ENCODE measurements at places on chromosomes 7 and 10.
A peak's percentile ranks its signal among the peaks of the same experiment; 100 is the strongest.

GRCh38 chr7:75979759-75980429 is 14.5 kb downstream of the TMEM120A start:
- no peak for DNase-seq

- DNase-seq: no peak
Observed at GRCh38 chr10:5737352-5737751, 52.7 kb downstream of the TASOR2 start.

GRCh38 chr7:32250471-32251260 is 180.5 kb upstream of the PDE1C start:
- no peak for DNase-seq

DNA sequence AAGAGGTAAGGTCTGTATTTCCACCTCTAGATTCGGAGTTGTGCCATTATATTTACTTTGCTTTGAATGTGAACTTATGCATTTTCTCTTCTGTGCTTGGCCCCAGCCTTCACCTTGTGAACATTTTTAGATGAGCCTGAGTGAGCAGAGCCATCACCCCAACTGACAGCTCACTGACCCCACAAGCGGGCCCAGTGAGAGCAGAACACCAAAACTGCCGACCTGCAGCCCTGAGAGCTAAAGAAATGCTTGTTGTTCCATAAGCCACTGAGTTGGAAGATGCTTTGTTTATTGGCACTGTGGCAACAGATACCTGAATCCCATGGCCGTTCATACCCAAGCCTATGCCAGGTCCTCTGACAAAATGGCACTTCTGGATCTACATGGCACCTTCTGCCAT is 37.8 kb downstream of the C10orf90 start:
- no peak for DNase-seq

- no peak for DNase-seq
Observed at GRCh38 chr7:73358590-73359275, 30.8 kb downstream of the FKBP6 start.

- DNase-seq: no peak
Observed at GRCh38 chr7:44247868-44248651, 47.3 kb downstream of the YKT6 start.

- no peak for DNase-seq
Observed at GRCh38 chr7:26633557-26633956, 230.8 kb downstream of the SKAP2 start.

GRCh38 chr7:24917510-24918239 is 62.3 kb downstream of the OSBPL3 start:
- no peak for DNase-seq

GRCh38 chr10:6593241-6593671 is 13.2 kb upstream of the PRKCQ start:
- DNase-seq: no peak

- no peak for DNase-seq
Observed at GRCh38 chr10:5685764-5686240, 1.2 kb downstream of the TASOR2 start.

GRCh38 chr10:43421519-43421918 is 12.5 kb upstream of the HNRNPF start:
- no peak for DNase-seq

GRCh38 chr7:29146888-29147609 is 712 bp upstream of the CPVL start:
- no peak for DNase-seq

DNA sequence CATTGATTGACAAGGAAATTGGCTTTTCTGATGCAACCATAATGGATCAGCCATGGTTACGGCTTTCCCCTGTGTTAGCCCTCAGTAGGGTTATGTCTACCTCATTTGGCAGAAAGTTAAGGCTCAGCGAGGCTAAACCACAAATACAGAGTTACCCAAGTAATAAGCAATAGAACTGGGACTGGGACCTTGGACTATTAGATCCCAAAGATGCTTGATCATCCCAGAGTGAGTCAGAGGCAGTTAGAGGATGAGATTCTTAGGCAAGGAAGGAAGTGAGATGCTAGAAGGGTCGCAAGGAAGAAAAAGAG is 401.4 kb downstream of the TNS3 start:
- no peak for DNase-seq

- DNase-seq: no peak
Observed at GRCh38 chr7:27686315-27686714, 23.6 kb upstream of the HIBADH start.

- peak; percentile 17 for DNase-seq
Observed at GRCh38 chr10:124731551-124731950, 12.6 kb downstream of the FAM53B start.

DNA sequence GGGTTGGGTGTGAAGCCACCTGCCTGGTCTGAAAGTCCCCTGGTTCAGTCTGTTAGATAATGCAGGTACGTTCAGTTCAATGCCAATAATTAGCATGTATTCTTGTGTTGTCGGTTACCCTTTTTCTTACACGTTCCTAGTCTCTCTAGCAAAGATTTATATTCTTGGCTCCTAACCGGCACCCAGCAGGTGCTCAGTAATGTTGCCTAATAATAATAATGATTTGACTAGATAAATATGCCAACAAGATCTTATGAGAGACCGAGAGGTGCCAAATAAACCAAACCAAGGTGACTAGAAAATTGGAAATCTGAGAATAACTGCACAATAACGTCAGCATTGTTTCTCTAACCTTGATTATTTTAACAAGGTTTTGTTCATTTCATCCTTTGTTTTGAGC is 1.1 kb upstream of the SMIM30 start:
- DNase-seq: no peak

DNA sequence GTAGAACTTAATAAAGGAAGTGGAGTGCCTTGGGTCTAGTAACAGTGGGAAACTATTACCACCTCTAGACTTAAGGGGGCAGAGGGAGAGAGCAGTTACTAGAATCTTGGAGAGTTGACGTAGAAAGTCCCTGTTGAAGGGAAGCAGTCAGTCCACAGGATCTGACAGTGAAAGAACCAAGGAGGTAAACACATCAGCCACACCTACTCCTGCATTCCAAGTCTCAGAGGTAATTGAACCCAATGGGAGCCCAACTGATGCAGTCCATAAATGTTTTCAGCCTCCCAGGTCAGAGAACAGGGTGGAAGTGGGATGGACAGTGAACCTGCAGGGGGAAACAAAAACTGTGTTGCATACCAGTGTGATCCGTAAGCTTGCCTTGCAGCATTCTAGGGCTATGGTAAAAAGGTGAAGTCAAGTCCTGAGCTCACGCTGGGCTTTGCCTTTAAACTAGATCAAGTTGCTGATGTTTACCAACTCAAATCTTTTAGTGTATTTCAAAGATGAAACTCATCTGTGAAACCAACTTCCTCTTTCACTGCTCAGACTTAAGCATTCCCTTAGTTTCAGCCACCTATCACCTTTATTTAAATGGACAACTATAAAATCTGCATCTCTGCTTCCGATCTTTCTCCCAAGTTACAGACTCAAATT is 57.2 kb downstream of the SLC16A12 start:
- DNase-seq: no peak

DNA sequence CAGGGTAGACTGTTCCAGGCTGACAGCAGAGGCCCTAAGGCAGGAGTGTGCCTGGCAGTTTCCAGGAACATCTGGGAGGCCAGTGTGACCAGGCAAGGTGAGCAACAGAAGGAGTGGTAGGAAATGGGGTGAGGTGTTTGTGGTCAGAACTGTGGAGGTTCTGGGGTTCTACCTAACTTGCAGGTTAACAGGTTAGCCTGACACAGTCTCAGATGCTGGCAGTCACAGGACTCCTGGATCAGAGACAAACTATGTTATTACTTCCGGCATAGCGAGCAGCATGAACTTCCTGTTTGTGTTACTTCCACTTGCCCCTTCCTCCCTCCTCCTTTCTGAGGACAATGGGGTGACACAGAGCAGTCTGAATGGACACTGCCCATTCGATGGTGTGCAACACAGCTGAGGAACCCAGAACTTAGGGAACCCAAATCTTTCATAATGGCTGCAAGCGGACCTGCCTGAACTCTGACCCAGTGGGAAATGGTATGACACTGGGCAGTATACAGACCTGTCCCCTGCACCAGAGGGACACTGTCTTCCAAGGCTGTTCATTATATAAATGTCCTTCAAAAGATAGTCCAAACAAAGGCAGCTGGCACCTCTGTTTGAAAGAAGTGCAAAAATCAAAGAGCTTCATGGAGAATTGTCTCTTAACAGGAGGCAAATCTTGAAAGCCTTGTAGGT is 3.9 kb upstream of the SAR1A start:
- peak; percentile 38 for DNase-seq

DNA sequence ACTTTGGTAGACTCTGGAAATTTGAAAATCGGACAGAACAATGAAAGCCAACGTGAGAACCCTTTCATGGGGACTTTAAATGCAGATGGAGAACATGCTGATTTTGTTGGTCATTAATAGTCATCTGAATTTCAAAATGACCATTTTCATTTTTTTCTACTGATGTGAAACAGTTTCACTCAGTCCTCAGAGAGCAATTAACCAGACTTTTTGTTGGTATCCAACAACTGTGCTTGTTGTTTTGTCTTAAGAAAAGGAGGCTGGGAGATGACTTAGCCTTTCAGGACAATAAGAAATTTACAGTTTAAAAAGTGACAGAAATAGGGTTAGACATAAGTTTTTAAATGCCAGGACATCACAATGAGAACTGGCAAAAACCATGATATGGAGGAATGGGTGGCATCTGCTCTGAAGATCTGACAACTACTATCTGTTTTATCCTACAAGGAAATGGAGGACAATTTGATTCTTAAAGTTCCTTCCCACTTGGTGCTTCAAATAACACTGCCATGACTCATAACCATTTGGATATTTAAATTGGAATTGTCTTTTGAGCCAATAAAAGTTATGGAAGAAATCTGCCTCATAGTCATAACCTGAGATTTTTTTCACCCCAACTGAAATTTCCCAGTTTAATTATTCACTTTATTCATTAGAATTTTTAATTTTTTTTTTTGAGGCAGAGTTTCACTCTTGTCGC is 87.2 kb upstream of the HPS1 start:
- no peak for DNase-seq

DNA sequence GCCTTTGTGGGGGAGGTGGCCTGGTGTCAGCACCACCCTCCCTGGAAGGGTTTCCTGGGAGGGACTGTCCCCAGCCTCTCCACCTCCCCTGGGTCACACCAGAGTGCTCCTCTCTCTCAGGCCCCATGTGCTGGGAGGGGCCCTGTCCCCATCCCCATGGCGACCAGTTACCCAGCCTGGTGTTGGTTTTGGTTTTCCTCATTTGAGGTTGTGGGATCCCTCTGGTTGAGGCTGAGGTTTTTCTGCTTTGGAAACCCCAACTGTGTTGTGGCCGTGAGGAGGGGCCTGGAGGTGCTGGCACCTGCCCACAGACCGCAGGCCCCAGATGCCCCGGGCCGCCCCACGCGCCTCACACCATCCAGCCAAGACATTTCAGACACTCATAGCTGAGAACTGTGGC is 106.3 kb downstream of the GRK5 start:
- DNase-seq: peak; percentile 62

GRCh38 chr7:77416621-77417371 is 647 bp upstream of the GSAP start:
- DNase-seq: no peak

GRCh38 chr10:100518761-100519241 is 860 bp downstream of the SEC31B start:
- no peak for DNase-seq

DNA sequence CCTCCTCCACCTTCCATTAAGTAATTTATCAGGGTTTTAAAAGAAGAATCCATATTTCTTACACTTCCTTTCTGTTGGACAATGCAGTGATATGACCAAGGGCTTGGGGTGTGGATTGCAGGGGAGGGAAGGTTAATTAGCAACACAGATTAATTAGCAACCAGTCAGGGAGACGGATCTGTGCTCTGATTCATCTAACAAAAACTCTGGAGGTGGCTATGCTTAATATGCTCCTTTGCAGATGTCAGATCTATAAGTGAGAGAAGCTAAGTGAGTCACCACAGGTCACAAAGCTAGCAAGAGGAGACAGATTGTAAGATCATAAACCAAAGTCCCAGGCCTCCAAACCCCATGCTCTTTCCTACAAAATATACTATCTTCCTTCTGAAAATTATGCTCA is 178.8 kb upstream of the ITGB1 start:
- no peak for DNase-seq

Data from activated CD4-positive, CD25-positive, alpha-beta regulatory T cell treated with anti-CD3 and anti-CD28 coated beads, Interleukin-2, amount 50 U/mL, for 72 hours (primary cell).